ENCODE measurements at places on chromosomes 5 and 9. TPM values are rescaled to one million over a fixed set of nuclear protein-coding genes. Genes with fewer than 3 reads are reported as not detected.

DNA sequence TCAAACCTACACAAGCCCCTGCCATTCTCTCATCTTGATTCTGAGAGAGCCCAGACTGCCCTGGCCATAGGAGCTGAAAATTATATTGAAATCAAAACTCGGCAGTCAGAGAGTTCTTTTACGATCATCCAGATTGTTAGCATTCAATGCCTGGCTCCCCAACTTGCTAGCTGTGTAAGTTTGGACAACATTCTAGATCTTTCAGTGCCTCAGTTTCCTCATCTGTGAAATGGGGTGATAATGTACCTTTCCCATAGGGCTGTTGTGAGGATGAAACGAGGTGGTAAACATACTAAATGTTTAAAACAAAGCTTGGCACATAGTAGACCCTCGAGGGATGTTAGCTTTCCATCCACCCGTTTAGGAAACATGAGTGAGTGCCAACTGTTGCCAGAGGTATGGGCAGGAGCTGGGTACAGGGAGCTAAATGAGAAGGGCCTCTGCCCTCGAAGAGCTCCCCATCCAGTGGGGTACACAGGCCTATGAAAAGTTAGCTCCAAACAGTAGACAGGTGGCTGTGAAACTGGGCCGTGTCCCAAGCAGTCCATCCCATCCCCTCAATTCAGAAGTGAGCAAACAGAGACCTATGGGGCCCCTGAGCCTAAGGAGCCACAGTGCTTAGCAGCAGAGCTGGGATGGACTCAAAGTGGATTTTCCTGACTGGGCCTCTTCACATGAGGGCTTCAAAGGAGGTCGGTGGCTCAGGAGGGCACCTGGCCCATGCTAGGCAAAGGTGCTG is 17.3 kb upstream of the IGFBPL1 start:
- DNase-seq: no peak

- no peak for DNase-seq
Observed at GRCh38 chr5:138523406-138523805, 19.6 kb downstream of the ETF1 start.

GRCh38 chr9:6827439-6828145 is 69.8 kb downstream of the KDM4C start:
- peak; percentile 50 for DNase-seq

The SPATA31E1 gene
- not detected for total RNA-seq

GRCh38 chr5:168765551-168766425 is 186.6 kb upstream of the PANK3 start:
- no peak for DNase-seq

The EGFL7 gene
- total RNA-seq: 330 TPM

The SH3PXD2B gene
- 13.5 TPM for total RNA-seq

- no peak for DNase-seq
Observed at GRCh38 chr9:10254338-10254737, 358.5 kb downstream of the PTPRD start.

DNA sequence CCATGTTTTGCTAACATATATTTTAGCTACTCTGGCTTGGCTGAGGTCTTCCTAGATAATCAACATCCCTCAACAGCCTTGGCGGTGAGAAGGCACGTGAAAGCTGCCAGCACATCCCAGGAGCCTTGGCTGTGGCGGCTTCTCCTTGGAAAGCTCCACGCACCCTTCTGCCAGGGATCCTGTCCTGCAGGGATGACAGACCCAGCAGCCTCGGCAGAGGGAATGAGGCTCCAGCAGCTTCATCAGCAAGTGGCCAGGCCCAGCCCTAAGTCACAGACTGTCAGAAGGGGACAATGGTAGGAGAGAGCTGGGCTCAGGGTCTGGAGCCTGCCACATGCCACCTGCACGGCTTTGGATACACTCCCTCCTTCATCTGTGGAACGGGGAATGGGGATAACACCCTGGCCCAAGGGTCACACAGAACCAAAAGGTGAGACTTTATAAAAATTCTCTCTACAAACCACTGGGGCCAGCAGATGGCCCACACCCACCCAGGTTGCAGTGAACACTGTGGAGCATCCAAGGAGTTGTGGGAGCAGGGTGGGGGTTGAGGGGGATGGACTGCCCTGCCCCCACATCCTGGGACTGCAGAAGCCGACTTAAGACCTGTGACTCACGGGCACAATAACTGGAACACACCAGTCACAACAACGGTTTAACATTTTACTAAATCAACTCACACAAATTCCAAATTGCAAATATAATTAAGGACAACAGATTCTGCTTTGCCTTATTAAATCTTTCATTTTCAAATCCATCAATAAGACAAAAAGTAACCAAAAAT is 65.1 kb downstream of the MACROH2A1 start:
- DNase-seq: peak; percentile 13

GRCh38 chr5:61051267-61051666 is 106.3 kb downstream of the NDUFAF2 start:
- peak; percentile 69 for DNase-seq

The CDH9 gene
- total RNA-seq: not detected

The INSL6 gene
- total RNA-seq: not detected

- no peak for DNase-seq
Observed at GRCh38 chr5:39783756-39784421, 359.1 kb upstream of the DAB2 start.

The SLC1A1 gene
- 5.6 TPM for total RNA-seq

Measured in lung microvascular endothelial cell (primary cell).